ENCODE measurements at places on chromosomes 11 and 22.

DNA sequence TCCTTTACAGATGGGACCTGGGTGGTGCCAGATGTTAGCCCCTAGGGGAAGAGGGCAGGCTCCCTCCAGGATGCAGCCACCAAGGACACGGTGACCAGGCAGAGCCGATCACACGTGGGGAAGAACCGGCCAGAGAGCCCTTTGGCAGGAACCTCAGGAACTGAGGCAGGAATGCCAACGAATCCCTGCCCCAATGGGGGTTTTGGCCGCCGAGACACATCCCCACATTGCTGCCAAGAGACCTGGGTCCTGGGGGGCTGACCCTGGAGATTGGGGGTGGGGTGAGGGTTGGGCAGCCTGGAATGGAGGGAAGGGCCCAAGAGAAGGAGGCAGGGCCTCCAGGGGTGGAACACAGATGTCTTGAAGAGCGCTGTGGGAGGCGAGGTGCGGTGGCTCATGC, 28.7 kb upstream of the LMO1 start:
- DNase-seq, result no peak

- DNase-seq, result no peak
Measured at GRCh38 chr11:87819151-87819550, 356.1 kb downstream of the RAB38 start.

DNA sequence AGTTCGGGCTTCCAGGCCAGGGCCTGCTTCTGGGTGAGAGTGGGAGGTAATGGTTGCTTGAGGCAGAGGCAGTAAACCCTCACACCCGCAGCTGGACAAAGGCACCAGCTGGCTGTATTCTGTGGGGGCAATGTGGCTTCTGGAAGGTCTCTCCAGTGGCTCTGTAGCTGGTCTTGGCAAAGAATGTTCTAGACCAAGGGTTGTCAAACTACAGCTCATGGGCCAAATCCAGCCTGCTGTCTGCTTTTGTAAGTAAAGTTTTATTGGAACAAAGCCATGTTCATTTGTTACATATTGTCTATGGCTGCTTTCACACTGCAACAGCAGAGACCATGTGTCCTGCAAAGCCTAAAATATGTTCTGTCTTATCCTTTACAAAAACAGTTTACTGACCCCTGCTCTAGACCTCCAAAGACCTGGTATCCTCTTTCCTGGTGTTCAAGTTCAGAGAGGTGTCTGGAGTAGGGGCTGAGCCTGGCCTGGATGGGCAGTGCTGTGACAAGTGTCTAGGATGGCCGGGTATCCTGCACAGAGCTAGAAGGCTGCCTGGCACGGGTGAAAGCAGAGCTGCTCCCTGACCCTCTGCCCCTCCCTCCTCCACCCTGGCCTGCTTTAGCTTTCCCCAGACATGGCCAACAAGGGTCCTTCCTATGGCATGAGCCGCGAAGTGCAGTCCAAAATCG, 3.4 kb downstream of the TAGLN start:
- DNase-seq, result no peak

DNA sequence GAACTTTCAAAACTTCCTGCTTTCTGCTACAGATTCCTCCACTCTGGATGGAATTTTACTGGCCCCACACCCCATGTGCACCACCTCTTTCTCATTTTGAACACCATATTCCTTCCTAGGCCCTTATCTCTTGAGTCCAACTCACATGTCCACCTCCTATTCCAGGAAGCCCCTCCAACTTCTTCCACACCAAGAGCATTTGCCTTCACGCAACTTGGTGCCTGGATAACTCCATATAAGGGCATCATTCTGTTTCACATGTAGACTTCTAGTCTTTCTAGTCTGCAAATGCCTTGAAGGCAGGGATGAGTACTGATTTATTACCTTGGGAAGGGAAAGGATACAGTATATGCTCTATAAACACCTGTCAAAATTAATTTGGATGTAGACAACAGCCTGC, 17.5 kb downstream of the GAB2 start:
- DNase-seq, result no peak

- no peak for DNase-seq
Measured at GRCh38 chr11:113690619-113691569, 15.2 kb downstream of the TMPRSS5 start.

GRCh38 chr11:86438685-86439084, 64.0 kb downstream of the CCDC81 start:
- no peak for DNase-seq

DNA sequence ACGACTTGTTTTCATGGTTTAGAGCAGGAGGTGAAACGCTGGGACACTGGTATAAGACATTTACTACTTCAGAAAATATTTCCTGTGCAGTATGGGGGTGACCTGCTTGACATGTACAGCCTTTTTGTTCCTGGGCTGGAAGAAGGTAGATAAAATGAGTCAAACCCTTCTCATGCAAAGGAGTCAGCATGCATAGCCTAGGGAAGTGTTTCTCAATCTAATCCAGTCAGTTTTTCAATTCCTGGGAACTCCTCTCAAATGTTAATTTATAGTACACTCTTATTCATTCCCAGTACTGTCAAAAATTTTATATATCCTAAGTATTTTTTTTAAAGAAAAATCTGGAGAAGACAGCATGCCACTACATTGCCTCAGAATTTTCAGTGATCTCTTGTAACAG, 154.7 kb upstream of the GUCY1A2 start:
- DNase-seq, result no peak

DNA sequence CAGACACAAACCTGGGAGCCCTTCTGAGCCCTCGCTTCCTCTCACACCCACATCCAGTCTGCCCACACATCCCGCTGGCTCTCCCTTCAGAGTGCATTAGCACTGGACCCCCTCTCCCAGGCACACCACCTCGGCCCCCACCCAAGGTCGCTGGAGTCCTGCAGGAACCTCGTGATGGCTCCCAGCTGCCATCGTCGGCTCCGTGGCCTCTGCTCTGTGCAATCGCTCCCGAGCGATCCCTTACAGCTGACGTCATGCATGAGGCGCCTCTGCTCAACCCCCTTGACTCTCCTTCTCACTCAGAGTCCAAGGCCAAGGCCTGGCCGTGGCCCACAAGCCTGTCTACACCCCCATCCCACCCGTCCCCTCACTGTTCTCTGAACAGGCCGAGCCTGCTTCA, 183.9 kb downstream of the EFCAB6 start:
- no peak for DNase-seq

DNA sequence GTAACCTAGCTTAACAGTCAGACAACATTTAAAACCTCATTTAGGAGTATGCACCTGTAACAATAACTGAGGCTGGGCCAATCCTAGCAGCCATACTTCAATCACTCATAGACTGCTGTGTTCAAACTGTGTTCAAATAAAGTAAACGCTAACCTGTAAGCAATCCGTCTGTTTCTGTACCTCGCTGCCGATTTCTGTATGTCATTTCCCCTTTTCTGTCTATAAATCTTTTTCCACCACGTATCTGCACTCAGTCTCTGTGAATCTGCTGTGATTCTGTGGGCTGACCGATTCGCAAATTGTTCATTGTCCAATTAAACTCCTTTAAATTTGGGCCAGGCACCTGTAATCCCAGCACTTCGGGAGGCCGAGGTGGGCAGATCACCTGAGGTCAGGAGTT, 12.3 kb downstream of the APOBEC3H start:
- peak; percentile 43 for DNase-seq

DNA sequence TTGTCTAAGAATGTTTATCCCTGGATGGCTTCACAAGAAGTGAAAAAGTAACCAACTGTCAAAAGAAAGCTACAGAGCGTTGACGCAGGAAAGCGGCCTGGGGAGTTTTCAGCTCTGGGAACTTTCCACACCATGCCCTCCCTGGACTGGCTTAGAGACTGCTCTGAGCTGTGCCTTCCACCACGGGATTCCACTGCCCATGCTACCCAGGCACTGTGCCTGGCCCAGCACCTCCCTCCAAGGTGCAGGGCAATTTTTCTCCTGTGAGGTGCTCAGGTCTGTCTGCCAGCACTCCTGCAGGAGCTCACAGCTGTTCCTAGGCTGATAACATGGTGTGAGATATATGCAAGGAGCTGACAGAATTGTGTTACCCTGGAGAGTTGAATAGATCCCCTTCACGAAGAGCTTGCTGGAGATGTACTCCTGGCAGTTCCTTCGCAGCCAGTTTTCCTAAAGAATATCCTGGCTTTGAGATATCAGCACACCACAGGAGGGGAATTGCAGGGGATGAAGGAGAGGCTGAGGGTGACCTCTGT, 258.3 kb upstream of the B3GAT1 start:
- no peak for DNase-seq

DNA sequence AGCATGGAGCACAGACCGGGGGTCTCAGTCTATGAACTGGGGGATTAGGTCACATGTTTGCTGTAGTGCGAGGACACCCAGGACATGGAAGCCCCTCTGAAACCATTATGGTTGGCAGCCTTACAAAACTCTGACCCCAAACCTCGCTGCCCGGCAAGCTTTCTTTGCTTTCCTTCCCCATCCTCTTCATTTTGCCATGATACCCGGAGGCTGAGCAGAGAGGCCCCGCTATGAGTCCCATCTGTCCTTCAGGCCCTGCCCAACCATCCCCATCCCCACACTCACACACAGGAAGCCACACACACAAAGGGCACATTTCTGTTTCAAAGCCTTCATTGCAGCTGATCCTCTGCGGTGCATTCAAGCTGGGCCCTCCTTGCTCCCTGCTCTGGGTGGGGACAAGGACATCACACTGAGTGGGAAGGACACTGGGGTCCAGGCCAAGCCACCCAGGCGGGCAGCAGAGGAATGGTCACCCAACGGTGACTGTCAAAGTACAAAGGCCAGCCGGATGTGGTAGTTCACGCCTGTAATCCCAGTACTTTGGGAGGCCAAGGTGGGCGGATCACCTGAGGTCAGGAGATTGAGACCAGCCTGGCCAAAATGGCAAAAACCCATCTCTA, 176.5 kb downstream of the CTTN start:
- no peak for DNase-seq

GRCh38 chr11:44140372-44140771, 44.9 kb downstream of the EXT2 start:
- DNase-seq, result no peak

Measured in B cell (primary cell).